ENCODE measurements at places on chromosomes 11 and 22. TPM values are rescaled to one million over a fixed set of nuclear protein-coding genes. Genes with fewer than 3 reads are reported as not detected.

The IFITM5 gene
- not detected for total RNA-seq

The OR2AG2 gene
- not detected for total RNA-seq

The OR52I1 gene
- total RNA-seq: not detected

The LRRC10B gene
- total RNA-seq: not detected

The OR4D5 gene
- not detected for total RNA-seq

The CEP126 gene
- 1.6 TPM for total RNA-seq

The DCDC1 gene
- total RNA-seq: not detected

The YPEL4 gene
- total RNA-seq: not detected

The PGA5 gene
- not detected for total RNA-seq

The CYP2D6 gene
- 0.18 TPM for total RNA-seq

The APOL2 gene
- 40.3 TPM for total RNA-seq

The ANKK1 gene
- total RNA-seq: not detected

The SPI1 gene
- not detected for total RNA-seq

The SMARCB1 gene
- total RNA-seq: 83.8 TPM

The CSNK2A3 gene
- 0.54 TPM for total RNA-seq

The OR8A1 gene
- not detected for total RNA-seq

The KCNQ1 gene
- 2.1 TPM for total RNA-seq

The LRRC74B gene
- total RNA-seq: not detected

The DERL3 gene
- total RNA-seq: under 0.01 TPM

The MS4A1 gene
- not detected for total RNA-seq

The APOBEC3B gene
- total RNA-seq: 6.0 TPM

The PMM1 gene
- 44.6 TPM for total RNA-seq

The C11orf42 gene
- total RNA-seq: not detected

The CASP1 gene
- total RNA-seq: 8.4 TPM

The CCDC188 gene
- 10.1 TPM for total RNA-seq

The CBX6 gene
- 37.2 TPM for total RNA-seq

The ZNF215 gene
- 3.1 TPM for total RNA-seq

The CFAP300 gene
- 10.8 TPM for total RNA-seq

The SCGB1D2 gene
- total RNA-seq: not detected

The CASP12 gene
- not detected for total RNA-seq

The MS4A4A gene
- total RNA-seq: not detected

The MYO7A gene
- total RNA-seq: 0.16 TPM

The MFNG gene
- total RNA-seq: not detected

The TEX12 gene
- not detected for total RNA-seq

The HBB gene
- total RNA-seq: not detected

The VPS37C gene
- total RNA-seq: 12.0 TPM

The C1QTNF4 gene
- 0.90 TPM for total RNA-seq

The LMO1 gene
- not detected for total RNA-seq

The MS4A6E gene
- not detected for total RNA-seq

The PLAAT2 gene
- not detected for total RNA-seq

The KDM4D gene
- total RNA-seq: 0.72 TPM

The LMO2 gene
- total RNA-seq: 10.3 TPM

The FAM118A gene
- total RNA-seq: 19.8 TPM

The SYT12 gene
- under 0.01 TPM for total RNA-seq

The SYT9 gene
- total RNA-seq: not detected

The MICAL3 gene
- 10.3 TPM for total RNA-seq

The TPBGL gene
- 0.16 TPM for total RNA-seq

The SAA4 gene
- not detected for total RNA-seq

The MRGPRX3 gene
- total RNA-seq: not detected

The PGA4 gene
- total RNA-seq: not detected

The RFPL2 gene
- total RNA-seq: not detected

The OR8H3 gene
- total RNA-seq: not detected

The CWF19L2 gene
- total RNA-seq: 3.1 TPM

The KRTAP5-2 gene
- total RNA-seq: not detected

The TYR gene
- not detected for total RNA-seq

The ART5 gene
- not detected for total RNA-seq

The FREY1 gene
- not detected for total RNA-seq

The SYTL2 gene
- total RNA-seq: 12.6 TPM

Data from cardiac atrium fibroblast (primary cell).